Stomach (tissue), 19 donors: ENCODE measurements at places on chromosomes 6 and 20. TPM values are rescaled to one million over a fixed set of nuclear protein-coding genes. Genes with fewer than 3 reads are reported as not detected.

The CST9 gene
- total RNA-seq, result not detected

GRCh38 chr6:150336299-150336698 is 32.5 kb upstream of the IYD start:
- DNase-seq, result no peak
- no peaks in the 10 kb centered on the region for H3K27me3 ChIP-seq
- H3K4me1 ChIP-seq, result no peaks in the 10 kb centered on the region
- H3K36me3 ChIP-seq, result no peaks in the 10 kb centered on the region
- H3K27ac ChIP-seq, result no peak overlapping the region
- no peak overlapping the region for H3K4me3 ChIP-seq

- no peaks in the 10 kb centered on the region for H3K27me3 ChIP-seq
- H3K4me3 ChIP-seq, result no peak overlapping the region
- H3K36me3 ChIP-seq, result no peaks in the 10 kb centered on the region
- no peaks in the 10 kb centered on the region for H3K4me1 ChIP-seq
Measured at GRCh38 chr6:150176659-150177058, 33.8 kb downstream of the PPP1R14C start.

GRCh38 chr6:110415086-110415916 is at the start of gene DDO:
Gene DDO, minus strand, starts transcription at chr6:110415575. Its CDS starts 2,113 bp downstream, at chr6:110413462.
- H3K36me3 ChIP-seq, result no peaks in the 10 kb centered on the region
- H3K4me3 ChIP-seq, result peak within 1 kb of the TSS; percentile 33
- peak; percentile 49 for DNase-seq
- no peaks in the 10 kb centered on the region for H3K27me3 ChIP-seq
- H3K27ac ChIP-seq, result peak within 1 kb of the TSS; percentile 70
- no peaks in the 10 kb centered on the region for H3K4me1 ChIP-seq

The XRN2 gene
- total RNA-seq, result 17.1 TPM

- H3K4me1 ChIP-seq, result peaks cover 4% of the 10 kb centered on the region
- H3K36me3 ChIP-seq, result peaks cover 66% of the 10 kb centered on the region
- no peak overlapping the region for H3K27ac ChIP-seq
Measured at GRCh38 chr6:18203786-18204185, 48.6 kb downstream of the KDM1B start.

The HLA-DRB5 gene
- 39.1 TPM for total RNA-seq
